ENCODE measurements at places on chromosomes 16 and 17. TPM values are rescaled to one million over a fixed set of nuclear protein-coding genes. Genes with fewer than 3 reads are reported as not detected.

The GRAPL gene
- 58.6 TPM for total RNA-seq

The ITGA2B gene
- 0.24 TPM for total RNA-seq

The CRHR1 gene
- not detected for total RNA-seq

The SPHK1 gene
- total RNA-seq, result 121 TPM

The ST6GALNAC2 gene
- 3.3 TPM for total RNA-seq

The IRX5 gene
- total RNA-seq, result 3.2 TPM

The ZP2 gene
- not detected for total RNA-seq

The IRX3 gene
- total RNA-seq, result 2.4 TPM

The CD300H gene
- total RNA-seq, result not detected

The SLC35G6 gene
- total RNA-seq, result not detected

The PRR35 gene
- total RNA-seq, result not detected

The SP2 gene
- total RNA-seq, result 11.5 TPM

The PABPN1L gene
- total RNA-seq, result not detected

The KRT27 gene
- total RNA-seq, result not detected

The FZD2 gene
- total RNA-seq, result 4.5 TPM

The CEMP1 gene
- not detected for total RNA-seq

The LHX1 gene
- 1.3 TPM for total RNA-seq

The CNTNAP4 gene
- total RNA-seq, result not detected

The PRRT2 gene
- 0.44 TPM for total RNA-seq

The PCGF2 gene
- total RNA-seq, result 15.8 TPM

The SLC12A3 gene
- total RNA-seq, result not detected

The PPM1E gene
- 0.05 TPM for total RNA-seq

The ZNF423 gene
- 1.8 TPM for total RNA-seq

The ZNF19 gene
- total RNA-seq, result 1.4 TPM

The INCA1 gene
- 0.39 TPM for total RNA-seq

The TP53TG3C gene
- not detected for total RNA-seq

The KRTAP4-6 gene
- total RNA-seq, result not detected

The KRT14 gene
- not detected for total RNA-seq

The GFAP gene
- not detected for total RNA-seq

The APOH gene
- not detected for total RNA-seq

The SBK1 gene
- 0.23 TPM for total RNA-seq

The ABCC1 gene
- total RNA-seq, result 39.5 TPM

The PSMD3 gene
- total RNA-seq, result 134 TPM

The ULK2 gene
- total RNA-seq, result 17.0 TPM

The CFAP97D1 gene
- total RNA-seq, result not detected

The FOXN1 gene
- not detected for total RNA-seq

The KRT36 gene
- total RNA-seq, result not detected

Measured in glomerular endothelial cell (primary cell).